RKO (cell line): ENCODE measurements at places on chromosomes 1 and 21.
A peak's percentile ranks its signal among the peaks of the same experiment; 100 is the strongest.

DNA sequence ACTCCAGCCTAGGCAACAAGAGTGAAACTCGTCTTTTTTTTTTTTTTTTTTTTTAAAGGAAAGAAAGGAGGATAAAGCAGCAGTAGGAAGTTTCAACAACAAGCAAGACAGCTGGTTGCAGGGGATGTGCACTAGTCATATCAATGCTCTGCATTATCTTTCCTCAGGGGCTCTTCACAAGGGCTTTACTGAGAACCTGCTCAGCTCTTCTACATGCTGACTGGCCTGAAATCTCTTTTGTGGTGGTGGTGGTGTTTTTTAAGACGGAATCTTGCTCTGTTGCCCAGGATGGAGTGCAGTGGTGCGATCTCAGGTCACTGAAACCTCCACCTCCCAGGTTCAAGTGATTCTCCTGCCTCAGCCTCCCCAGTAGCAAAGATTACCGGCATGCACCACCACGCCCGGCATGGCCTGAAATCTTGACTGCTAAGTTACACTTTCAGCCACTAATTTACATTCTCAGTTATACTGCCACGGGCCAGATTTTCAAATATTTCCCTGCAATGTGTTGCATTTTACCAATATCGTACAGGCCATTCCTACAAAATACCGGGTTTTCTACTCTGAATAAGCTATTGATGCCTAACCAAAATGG, 68.0 kb downstream of the PUM1 start:
- DNase-seq, result no peak

DNA sequence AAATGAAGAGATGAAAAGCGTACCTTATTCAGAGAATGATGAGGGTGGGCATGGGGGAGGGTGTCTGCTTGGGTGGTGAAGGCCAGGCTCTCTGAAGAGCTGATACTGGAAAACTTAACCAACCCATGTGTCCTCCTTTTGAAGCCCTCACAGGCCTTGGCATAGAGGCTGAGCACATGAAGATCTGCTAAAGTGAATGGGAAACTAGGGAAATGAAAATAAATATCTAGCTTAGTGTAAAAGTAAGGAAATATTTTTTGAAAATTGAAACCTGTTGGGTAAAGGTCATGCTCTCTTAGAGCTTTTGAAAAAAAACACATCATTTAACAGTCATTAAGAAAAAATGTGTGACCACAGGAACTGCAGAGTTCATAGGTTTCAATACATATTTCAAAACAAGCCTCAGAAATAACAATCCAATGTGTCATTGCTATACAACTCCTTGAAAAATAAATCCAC, 40.5 kb upstream of the RALGPS2 start:
- DNase-seq, result peak; percentile 91

DNA sequence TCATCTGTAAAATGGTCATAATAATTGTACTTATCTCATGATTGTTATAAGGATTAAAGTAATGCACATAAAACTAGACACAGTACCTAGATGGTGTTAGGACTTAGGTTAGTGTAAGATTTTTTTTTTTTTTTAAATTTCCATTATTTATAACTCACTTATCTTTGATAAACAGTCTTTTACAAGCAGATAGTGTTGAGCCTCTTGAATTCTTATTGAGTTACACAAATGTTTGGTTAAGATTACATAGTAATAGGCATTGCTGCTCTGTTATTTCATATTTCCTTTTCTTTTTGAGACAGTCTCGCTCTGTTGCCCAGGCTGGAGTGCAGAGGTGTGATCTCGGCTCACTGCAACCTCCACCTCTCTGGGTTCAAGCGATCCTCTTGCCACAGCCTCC, 15.4 kb downstream of the MRPS6 start:
- no peak for DNase-seq

- no peak for DNase-seq
These were observed 40.9 kb downstream of the TNFRSF9 start for GRCh38 chr1:7899741-7900140.

- no peak for DNase-seq
These were observed at the start of gene OLIG1 for GRCh38 chr21:33069994-33070743. TSS of gene OLIG1 (plus strand) at chr21:33070141. CDS start at chr21:33070247, 106 bp downstream.

DNA sequence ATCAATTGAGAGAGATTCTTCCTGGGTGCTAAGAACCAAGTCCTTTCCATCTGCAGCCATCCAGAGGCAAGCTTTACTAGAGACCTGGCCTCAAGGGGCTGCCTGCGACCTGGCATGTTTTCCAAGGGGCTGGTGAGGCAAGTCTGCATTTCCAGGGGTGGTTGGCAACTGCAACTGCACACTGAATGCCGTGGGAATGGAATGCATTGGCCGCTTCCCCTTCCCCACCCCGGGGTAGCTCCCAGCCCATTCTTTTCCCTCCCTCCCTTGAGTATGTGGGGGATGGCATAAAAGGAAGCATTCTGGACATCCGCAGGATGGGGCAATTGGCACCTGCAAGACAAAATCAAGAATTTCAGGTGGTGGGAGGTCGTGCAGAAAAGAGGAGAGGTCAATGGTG, 155.1 kb downstream of the IGSF21 start:
- no peak for DNase-seq

- DNase-seq, result no peak
These were observed 29.9 kb downstream of the TMCO1 start for GRCh38 chr1:165738794-165739193.

- DNase-seq, result peak; percentile 84
These were observed 40.2 kb downstream of the IL12RB2 start for GRCh38 chr1:67347688-67348472.

DNA sequence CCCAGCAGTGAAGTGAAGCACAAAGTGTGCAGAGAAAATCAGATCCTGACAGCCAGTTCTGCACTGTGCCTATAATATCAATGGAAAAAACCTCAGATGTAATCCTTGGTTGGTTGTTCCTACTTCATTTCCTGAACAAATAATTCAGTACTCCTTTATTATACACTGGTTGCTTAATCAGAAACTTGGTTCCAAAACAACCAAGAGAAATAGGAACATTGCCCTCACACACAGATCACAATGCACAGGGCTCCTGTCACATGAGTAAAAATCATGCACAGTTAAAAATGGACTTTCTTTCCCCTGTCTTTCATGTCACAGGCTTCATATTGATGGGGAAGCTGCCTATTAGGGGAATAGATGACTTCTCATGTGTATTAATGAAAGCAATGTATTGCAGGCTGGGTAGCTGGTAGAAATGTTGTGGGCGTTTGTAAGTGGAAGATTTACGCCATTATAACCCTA, 9.7 kb downstream of the DNASE2B start:
- DNase-seq, result no peak

GRCh38 chr1:41448821-41449220, 35.7 kb downstream of the EDN2 start:
- no peak for DNase-seq

DNA sequence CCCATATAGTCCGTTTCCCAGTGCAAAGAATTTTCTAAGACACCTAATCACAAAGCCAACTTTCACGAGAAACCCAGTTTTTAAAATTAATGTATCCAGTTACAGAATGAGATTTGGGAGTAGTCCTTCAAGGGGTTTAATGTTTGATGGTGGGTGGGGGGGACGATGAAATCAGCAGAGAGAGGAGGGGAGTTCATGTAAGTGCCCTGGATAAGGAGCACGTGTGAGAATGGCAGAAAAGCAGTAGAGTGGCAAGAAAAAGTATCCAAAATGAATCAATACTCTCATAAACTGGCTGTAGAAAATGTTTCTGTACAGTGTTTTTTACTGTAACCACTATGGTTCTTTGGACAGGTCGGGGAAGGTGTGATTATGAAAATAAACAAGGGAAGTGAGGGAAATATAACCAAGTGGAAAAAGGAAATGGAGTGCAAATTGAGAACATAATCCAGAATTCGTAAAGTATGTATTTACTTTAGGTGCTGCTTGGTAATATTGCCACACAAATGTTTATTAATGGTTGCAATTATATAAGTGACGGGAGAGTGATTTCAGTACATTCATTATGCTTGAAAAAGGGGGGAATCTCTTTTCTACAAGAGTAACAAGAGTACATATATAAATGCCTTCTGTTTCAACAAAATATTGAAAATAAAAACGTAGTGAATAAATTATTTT, 118.7 kb upstream of the RRP15 start:
- no peak for DNase-seq

GRCh38 chr1:12148160-12148957, 18.4 kb upstream of the TNFRSF1B start:
- no peak for DNase-seq

GRCh38 chr1:47231301-47232186, 481 bp downstream of the TAL1 start:
- no peak for DNase-seq

GRCh38 chr1:68228851-68229250, 3.5 kb downstream of the WLS start:
- no peak for DNase-seq

DNA sequence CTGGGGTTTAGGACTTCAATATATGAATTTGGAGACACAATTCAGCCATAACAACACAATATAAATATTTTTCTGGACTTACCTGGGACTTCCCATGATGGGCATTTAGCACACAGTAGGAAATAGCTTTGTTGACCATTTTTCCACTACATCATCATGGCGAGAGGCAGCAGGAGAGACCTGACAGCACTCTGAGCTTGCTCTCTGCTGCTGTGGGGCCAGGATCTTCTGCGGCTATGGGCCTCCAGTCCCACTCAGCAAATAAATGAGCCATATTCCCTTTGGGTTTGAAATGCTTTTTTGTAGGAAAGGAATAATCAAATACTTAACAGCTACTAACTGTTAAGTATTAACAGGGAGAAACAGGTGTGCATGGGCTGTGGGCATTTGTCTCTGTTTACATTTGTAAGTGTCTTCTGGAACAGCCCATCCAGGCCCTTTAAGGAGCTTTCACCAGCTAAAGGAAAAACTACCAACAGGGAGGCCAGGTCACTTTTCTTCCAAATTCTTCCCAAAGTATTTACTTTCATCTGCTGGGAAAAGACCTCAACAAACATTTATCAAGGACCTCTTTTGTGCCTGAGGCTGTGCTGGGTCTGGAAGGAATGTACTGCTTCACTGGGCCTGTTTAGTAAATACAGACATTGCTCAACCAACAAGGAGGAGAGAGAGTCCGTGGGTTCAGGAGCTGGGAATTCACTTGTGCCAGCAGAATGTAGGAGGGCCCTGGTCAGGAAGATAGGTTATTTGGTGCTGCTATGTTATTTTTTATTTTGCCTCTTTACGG, 133.2 kb downstream of the LRIG2 start:
- no peak for DNase-seq

DNA sequence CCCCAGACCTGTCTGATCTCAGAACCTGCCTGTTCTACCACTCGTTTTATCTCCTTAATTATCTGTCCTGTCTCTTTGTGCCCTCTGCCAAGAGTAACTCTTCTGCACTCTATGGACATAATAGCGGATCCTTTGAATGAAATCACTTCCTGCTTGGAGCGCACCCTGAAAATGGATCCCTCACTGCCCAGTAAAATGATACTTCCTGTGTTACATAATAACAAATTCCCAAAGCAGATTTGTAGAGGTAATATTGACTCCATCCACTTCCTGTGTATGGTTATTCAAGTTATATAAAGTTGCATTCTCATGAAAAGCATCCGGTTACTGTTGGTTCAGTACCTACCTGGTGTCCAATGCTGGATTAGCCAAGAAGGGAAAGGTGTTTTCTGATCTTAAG, 246.0 kb downstream of the TRABD2B start:
- peak; percentile 35 for DNase-seq

DNA sequence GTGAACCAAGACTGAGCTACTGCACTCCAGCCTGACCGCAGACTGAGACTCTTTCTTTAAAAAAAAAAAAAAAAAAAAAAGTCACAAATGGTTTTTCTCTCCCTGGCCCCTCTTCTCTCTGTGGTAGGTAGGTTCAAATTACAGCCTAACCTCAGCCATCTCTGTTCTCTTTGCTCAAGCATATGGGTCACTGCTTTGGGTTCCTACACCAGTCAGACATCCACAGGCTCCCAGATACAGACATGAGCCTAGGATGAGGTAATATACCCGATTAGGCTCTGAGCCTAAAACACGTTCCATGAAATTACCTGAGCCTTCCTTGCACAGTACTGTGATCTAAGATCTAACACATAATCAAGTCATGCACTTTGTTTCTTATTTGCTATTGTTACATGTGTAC, 90.5 kb upstream of the JAK1 start:
- no peak for DNase-seq

GRCh38 chr1:151579436-151580225, 32.2 kb upstream of the SNX27 start:
- DNase-seq, result peak; percentile 58

- peak; percentile 5 for DNase-seq
These were observed 10.8 kb downstream of the AGT start for GRCh38 chr1:230702934-230703678.

- DNase-seq, result no peak
These were observed 288.5 kb upstream of the SNX7 start for GRCh38 chr1:98373056-98373455.

GRCh38 chr21:46157396-46157986, 2.1 kb upstream of the FTCD start:
- DNase-seq, result no peak

DNA sequence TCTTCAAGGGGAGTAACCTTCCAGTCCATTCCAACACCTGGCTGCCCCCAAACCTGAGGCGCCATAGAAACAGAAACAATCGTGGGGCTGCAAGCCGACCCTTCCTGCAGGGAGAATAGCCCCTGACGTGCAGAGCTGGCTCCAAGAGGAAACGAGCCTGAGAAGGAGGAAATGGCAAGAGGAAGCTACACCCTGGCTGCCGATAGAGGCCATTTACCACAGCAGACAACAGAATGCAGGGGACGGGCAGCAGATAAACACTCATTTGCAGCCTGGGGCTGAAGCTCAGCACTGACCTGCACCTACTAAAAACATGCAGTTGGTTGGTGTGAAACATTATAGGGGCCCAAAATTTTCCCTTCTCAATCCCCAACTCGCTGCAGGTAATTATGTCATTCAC, 8.7 kb upstream of the TDRD10 start:
- no peak for DNase-seq

GRCh38 chr1:224300346-224300745, 29.6 kb downstream of the NVL start:
- peak; percentile 85 for DNase-seq

- no peak for DNase-seq
These were observed 575.5 kb downstream of the MRPL39 start for GRCh38 chr21:25031750-25032149.

DNA sequence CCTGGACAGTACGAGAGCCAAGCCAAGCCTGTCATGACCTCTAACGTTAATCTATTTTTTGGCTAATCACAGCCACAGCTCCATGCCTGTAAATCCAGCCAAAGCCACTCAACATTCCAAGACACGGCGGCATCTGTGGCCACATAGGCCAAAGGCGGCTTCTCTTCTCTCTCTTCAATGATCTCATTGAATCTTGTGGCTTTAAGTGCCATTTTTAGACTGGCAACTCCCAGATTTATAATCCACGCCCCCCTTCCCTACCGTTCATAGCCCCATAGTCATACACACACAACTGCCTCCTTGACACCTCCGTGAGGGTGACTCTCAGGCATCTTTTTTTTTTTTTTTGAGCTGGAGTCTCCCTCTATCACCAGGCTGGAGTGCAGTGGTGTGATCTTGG, 5.7 kb upstream of the SELENON start:
- DNase-seq, result no peak

GRCh38 chr1:98458511-98459485, 202.7 kb upstream of the SNX7 start:
- DNase-seq, result no peak
